Thoracic aorta (tissue), 2 donors: ENCODE measurements at places on chromosomes 2 and 18. TPM values are rescaled to one million over a fixed set of nuclear protein-coding genes. Genes with fewer than 3 reads are reported as not detected.
A peak's percentile ranks its signal among the peaks of the same experiment; 100 is the strongest.

Gene REG1B
- total RNA-seq: not detected

Gene MARCHF4
- 0.14 TPM for total RNA-seq

Gene BOLL
- not detected for total RNA-seq

Gene COLEC11
- total RNA-seq: 9.4 TPM

Gene ASPRV1
- 3.2 TPM for total RNA-seq

- H3K4me1 ChIP-seq: no peaks in the 10 kb centered on the region
- no peak overlapping the region for H3K4me3 ChIP-seq
- no peaks in the 10 kb centered on the region for H3K36me3 ChIP-seq
- no peak overlapping the region for H3K27ac ChIP-seq
Observed at GRCh38 chr18:6001867-6002266, 106.5 kb upstream of the TMEM200C start.

DNA sequence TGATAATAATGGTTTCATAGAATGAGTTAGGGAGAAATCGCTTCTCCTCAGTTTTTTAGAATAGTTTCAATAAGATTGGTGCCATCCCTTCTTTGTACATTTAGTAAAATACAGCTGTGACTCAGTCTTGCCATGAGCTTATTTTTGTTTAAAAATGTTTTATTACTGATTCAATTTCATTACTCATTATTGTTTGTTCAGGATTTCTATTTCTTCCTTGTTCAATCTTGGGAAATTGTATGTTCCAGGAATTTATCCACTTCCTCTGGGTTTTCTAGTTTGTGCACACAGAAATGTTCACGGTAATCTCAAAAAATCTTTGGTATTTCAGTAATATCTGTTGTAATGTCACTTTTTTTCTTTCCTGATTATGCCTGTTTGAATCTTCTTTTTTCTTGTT is 371.5 kb upstream of the SETBP1 start:
- no peak overlapping the region for H3K27ac ChIP-seq
- DNase-seq: no peak
- H3K27me3 ChIP-seq: no peaks in the 10 kb centered on the region
- H3K36me3 ChIP-seq: no peaks in the 10 kb centered on the region
- H3K4me1 ChIP-seq: no peaks in the 10 kb centered on the region

- H3K4me3 ChIP-seq: peak overlapping the region; percentile 57
- no peak overlapping the region for H3K27ac ChIP-seq
- DNase-seq: no peak
- H3K27me3 ChIP-seq: no peaks in the 10 kb centered on the region
- peaks cover 12% of the 10 kb centered on the region for H3K4me1 ChIP-seq
Observed at GRCh38 chr2:213001297-213001910, 150.0 kb downstream of the IKZF2 start.

GRCh38 chr2:231701456-231702373 is 6.6 kb upstream of the PTMA start:
- DNase-seq: no peak
- peak overlapping the region; percentile 28 for H3K27ac ChIP-seq
- H3K4me1 ChIP-seq: peaks cover 23% of the 10 kb centered on the region
- H3K27me3 ChIP-seq: no peaks in the 10 kb centered on the region

DNA sequence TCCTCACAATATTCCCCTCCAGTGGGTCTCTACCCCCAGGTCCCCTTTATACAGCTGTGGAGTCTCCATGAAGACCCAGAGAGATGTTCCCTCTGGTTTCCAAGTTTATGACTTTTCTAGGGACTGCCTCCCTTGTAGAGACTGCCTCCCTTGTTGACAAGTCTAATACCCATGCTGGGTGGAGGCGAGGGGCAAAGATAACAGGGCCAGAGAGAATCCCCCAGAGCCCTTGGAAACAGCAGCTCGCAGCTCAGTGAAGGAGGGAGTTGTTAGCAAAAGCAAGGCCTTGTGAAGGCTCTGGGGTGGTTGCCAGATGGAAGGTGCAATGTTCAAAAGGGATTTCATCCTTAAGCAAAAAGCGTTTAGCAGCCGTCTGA is 75.0 kb upstream of the GATA6 start:
- DNase-seq: no peak
- H3K36me3 ChIP-seq: no peaks in the 10 kb centered on the region
- no peak overlapping the region for H3K27ac ChIP-seq
- H3K4me1 ChIP-seq: no peaks in the 10 kb centered on the region

DNA sequence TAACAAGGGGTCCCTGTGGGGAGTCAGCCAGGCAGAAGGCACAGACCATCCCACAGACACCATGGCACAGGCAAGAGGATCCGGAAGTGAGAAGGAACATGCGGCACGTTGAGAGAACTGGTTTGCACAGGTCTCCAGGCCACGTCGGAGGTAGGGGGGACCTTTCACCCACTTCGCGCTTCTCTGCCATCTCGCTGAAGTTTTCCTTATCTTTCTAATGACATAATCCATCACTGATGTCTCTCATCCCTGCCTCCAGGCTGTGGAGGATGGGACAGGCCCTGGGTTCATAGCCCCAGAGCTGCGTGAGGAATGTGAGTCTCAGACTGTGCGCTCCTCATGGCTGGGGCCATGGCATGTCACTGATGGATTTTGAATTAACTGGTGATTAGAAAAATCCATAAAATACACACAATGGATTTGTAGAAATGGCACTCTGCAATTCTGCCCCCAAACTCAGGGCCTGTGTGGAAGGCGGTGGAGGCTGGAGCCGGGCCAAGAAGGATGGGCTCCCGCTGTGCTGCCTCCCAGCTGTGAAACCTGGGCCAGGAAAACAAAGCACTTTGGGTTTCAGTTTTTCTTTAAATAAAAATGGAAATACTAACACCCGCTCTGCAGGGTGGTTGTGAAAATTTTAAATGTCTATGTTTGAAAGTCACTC is 113.3 kb upstream of the ALKAL2 start:
- H3K4me1 ChIP-seq: no peaks in the 10 kb centered on the region
- H3K27me3 ChIP-seq: no peaks in the 10 kb centered on the region
- H3K4me3 ChIP-seq: no peak overlapping the region
- H3K27ac ChIP-seq: no peak overlapping the region
- no peak for DNase-seq
- no peaks in the 10 kb centered on the region for H3K36me3 ChIP-seq

DNA sequence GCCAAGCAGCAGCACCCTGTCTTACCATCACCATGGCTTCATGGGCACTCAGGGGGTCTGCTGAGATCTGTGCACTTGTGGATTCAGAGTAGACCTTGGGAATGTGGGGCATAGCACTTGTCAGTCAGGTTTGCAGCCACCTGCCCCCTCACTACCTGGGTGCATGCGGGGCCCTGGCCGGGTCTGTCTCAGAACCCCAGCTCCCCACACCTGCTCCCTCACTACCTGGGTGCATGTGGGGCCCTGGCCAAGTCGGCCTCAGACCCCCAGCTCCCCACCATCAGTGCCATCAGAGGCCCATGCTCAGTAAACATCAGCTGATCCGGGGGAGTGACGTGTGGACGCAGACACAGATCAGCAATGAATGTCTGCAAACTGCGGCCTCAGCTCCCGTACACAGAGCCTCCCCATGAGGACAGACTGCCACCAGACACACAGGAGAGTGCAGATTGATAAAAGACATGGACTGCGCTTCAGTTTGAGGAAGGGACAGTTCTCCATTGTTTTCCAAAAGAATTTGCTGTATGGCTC is 205.1 kb downstream of the GLI2 start:
- H3K27me3 ChIP-seq: no peaks in the 10 kb centered on the region
- H3K4me1 ChIP-seq: peaks cover 75% of the 10 kb centered on the region
- no peak for DNase-seq
- H3K36me3 ChIP-seq: no peaks in the 10 kb centered on the region

DNA sequence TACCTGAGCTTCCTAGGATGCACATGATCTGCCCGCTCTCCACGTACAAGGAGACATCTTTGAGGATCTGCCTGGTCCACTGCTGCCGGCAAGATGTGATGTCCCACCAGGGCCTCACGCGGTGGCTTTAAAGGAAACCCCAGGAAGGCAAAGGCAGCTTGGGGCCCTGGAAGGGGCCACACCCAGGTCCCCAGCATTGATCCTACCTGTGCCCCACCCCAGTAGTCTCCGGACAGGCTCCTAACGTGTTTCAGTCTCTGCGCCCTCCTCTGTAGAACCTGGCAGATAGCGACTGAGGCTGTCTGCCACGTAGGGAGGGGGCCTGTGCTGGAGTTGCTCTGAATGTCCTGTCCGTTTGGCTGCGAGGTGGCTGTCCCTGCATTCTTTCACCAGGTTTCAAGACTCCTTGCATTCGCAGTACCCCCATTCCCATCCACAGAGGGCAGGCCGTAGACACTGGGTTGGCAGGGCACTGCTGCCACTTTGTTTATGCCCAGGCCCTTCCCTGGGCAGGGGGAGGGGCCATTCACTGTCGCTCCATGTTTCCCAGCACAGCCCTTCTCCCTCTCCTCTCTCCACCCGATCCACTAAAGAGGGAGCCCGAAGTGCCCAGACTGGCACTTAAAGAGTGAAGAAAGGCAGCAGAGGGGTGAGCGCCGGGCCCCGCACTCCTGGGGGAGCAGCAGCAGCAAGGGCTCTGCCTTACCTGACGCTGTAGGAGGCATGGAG is 644 bp downstream of the ABCG5 start:
- H3K4me1 ChIP-seq: no peaks in the 10 kb centered on the region
- DNase-seq: no peak
- no peaks in the 10 kb centered on the region for H3K36me3 ChIP-seq
- H3K27me3 ChIP-seq: no peaks in the 10 kb centered on the region
- H3K4me3 ChIP-seq: no peak overlapping the region

GRCh38 chr2:159907909-159908308 is 109.9 kb upstream of the CD302 start:
- H3K4me3 ChIP-seq: no peak overlapping the region
- H3K27me3 ChIP-seq: no peaks in the 10 kb centered on the region
- peaks cover 3% of the 10 kb centered on the region for H3K4me1 ChIP-seq
- H3K27ac ChIP-seq: no peak overlapping the region
- no peak for DNase-seq
